ENCODE measurements at places on chromosomes 1 and 21. TPM values are rescaled to one million over a fixed set of nuclear protein-coding genes. Genes with fewer than 3 reads are reported as not detected.

GRCh38 chr1:9111957-9112356 is 16.9 kb downstream of the GPR157 start:
- peaks cover 6% of the 10 kb centered on the region for H3K36me3 ChIP-seq
- no peak overlapping the region for H3K4me3 ChIP-seq
- no peak for DNase-seq
- peaks cover 3% of the 10 kb centered on the region for H3K4me1 ChIP-seq
- H3K27ac ChIP-seq = no peak overlapping the region

GRCh38 chr1:30930631-30931173 is 22.1 kb upstream of the SDC3 start:
- no peaks in the 10 kb centered on the region for H3K4me1 ChIP-seq
- no peaks in the 10 kb centered on the region for H3K27me3 ChIP-seq
- H3K4me3 ChIP-seq = no peak overlapping the region
- DNase-seq = no peak

DNA sequence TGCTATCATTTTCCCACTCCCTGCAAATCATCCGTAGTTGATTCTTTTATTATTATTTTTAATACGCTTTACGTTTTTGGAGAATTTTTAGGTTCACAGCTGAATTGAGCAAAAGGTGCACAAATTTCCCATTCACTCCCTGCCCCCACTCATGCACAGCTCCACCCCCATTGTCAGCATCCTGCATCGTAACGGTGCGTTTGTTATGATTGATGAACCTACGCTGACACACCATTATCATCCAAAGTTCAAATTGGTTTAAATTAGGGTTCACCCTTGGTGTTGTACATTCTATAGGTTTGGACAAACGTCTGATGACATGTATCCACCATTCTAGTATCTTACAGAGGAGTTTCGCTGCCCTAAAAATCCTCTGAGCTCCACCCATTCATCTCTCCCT is 44.5 kb downstream of the EDARADD start:
- no peak for DNase-seq
- H3K27me3 ChIP-seq = no peaks in the 10 kb centered on the region
- H3K36me3 ChIP-seq = no peaks in the 10 kb centered on the region
- H3K4me3 ChIP-seq = no peak overlapping the region

- H3K27me3 ChIP-seq = no peaks in the 10 kb centered on the region
- no peaks in the 10 kb centered on the region for H3K4me1 ChIP-seq
- H3K4me3 ChIP-seq = no peak overlapping the region
- DNase-seq = no peak
Measured at GRCh38 chr1:170149241-170149640, 3.5 kb downstream of the NTMT2 start.

DNA sequence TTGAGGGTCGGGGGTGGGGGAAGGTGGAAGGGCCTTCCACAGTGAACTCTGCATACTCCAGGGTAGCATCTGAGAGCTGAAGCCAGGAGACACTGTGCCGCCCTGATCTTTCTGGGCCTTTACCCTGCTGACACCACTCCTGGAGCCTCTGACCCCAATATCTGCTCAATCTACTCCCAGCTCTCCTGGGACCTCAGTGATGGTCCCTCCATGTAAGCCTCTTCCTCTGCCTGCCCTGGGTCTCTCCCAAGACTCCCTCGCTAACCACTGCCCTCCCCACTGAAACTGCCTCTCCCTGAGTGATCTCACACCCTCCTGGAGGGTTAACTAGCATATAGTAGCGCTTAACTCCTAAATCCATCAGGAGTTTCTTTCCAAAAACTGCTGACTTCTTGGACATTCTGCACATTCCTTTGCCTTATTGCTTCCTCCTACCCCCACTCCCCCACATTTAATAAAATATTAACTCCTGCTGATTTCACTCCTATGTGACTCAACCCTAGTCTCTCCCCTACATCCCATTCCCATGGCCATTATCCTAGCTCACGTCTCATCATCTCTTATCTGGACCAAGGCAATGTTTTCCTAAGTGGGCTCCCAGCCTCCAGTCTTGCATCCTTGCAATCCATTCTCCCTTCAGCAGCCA is 145.6 kb downstream of the HMGB4 start:
- H3K36me3 ChIP-seq = no peaks in the 10 kb centered on the region
- H3K27ac ChIP-seq = no peak overlapping the region
- DNase-seq = no peak
- H3K4me1 ChIP-seq = no peaks in the 10 kb centered on the region
- no peak overlapping the region for H3K4me3 ChIP-seq
- H3K27me3 ChIP-seq = peaks cover 5% of the 10 kb centered on the region

Gene CACHD1
- 31.8 TPM for total RNA-seq

Gene SEC16B
- 2.2 TPM for total RNA-seq

Gene INAVA
- total RNA-seq = 9.0 TPM

Data from upper lobe of right lung (tissue), 1 donor.